Naive B cell (primary cell): ENCODE measurements at places on chromosomes 4 and X.

GRCh38 chrX:38342853-38343778 lies 9.3 kb upstream of the OTC start:
- DNase-seq = no peak

- no peak for DNase-seq
Observed at GRCh38 chrX:120653000-120653399, 23.1 kb upstream of the C1GALT1C1 start.

- DNase-seq = no peak
Observed at GRCh38 chr4:61511716-61512488, 311.8 kb downstream of the ADGRL3 start.

DNA sequence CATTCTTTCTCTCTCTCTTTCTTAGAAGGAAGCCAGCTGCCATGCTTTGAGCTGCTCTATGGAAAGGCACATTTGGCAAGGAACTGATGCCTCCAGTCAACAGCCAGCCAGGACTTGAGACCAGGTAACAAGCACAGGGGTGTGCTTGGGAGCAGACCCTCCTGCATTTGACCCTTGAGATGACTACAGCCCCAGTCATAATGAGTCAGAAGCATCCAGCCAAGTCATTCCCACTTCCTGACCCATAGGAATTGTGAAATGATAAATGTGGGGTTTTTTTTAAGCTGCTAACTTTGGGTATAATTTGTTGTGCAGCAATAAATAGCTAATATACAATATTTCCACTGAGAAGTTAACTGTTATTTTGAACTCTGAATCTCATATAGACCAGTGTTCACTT lies 446.9 kb downstream of the GRXCR1 start:
- no peak for DNase-seq

DNA sequence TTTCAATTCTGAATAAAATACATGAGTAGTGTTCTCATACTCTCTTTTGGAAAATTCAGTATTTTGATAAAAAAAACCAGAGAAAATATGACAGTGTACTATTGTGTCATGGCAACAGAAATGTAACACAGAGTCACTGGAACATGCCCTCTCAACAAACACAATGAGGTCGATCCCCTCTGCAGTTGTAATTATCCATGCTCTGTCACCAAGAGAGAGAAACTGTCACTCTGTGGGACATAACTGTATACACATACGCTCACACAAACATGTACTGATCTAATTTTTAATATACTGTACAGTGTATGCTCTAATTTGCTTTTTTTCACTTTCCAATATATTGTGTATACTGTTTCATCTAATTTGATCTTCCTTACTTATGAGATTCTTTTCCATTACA lies 1136.8 kb upstream of the TENM3 start:
- DNase-seq = no peak

GRCh38 chrX:427812-428725 lies 41.4 kb upstream of the PPP2R3B start:
- DNase-seq = no peak

DNA sequence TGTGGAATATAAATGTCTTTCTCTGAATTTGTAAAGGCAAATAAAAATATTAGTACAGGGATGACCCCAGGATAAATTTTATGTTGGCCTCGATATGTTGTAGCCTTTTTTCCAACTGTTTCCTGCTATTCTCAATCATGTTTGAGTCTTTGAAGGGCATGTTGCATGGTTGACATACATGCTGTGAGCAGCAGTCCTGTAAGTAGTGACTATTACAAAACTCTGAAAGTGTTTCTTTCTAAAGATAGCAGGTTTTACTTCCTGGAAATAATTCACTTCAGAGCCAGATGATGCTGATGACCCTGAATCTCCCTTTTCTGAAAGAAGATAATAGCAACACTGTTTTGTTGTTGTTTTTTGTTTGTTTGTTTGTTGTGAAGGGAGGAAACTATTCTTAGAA lies 393.0 kb upstream of the GNPDA2 start:
- no peak for DNase-seq

- DNase-seq = no peak
Observed at GRCh38 chr4:153679486-153679885, 4.6 kb upstream of the TLR2 start.

- no peak for DNase-seq
Observed at GRCh38 chr4:127881563-127881864, 821 bp downstream of the PLK4 start.

DNA sequence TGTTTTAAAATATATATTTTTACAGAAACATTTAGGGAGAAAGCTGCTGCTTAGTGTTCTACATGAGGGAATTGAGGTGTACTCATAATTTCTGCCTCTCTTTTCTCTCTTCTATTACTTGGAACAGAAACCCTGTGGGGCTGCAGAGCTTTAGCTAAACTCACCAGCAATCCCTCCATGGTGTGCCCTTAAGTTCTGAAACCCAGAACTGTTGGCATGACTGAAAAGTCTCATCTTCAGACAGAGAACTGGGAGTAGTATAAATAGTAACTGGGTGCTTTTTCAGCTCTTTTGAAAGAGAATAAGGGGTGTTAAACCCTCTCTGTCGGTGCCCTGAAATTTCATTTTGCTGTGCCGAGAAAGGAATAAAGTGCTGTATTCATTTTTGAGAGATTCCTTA lies 294.9 kb upstream of the BOD1L1 start:
- DNase-seq = no peak
